Caco-2 (cell line): ENCODE measurements at places on chromosomes 12 and 14.

- H3K4me3 ChIP-seq: no peak overlapping the region
- no peaks in the 10 kb centered on the region for H3K36me3 ChIP-seq
- no peak for DNase-seq
- H3K27me3 ChIP-seq: no peaks in the 10 kb centered on the region
Observed at GRCh38 chr12:3543826-3544225, 52.8 kb downstream of the PRMT8 start.

- H3K36me3 ChIP-seq: no peaks in the 10 kb centered on the region
- H3K4me3 ChIP-seq: no peak overlapping the region
Observed at GRCh38 chr14:22483863-22484593, 105.0 kb downstream of the DAD1 start.

DNA sequence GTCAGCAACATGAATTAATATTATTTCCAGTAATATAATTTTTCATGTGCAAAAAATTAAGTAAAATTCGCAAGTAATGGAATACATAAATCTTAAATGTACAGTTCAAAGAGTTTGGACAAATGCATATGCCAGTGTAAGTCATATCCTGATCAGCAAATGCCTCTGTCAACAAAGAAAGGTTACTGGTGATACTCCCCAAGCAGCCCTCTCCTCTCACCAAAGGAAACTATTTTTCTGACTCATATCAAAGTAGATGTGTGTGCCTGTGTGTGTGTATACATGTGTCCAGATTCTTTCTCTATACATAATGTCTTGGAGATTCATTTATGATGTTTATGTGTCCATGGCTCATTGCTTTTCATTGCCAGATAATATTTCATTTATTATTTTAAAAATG lies 1035.0 kb downstream of the SLC16A7 start:
- no peaks in the 10 kb centered on the region for H3K4me1 ChIP-seq
- H3K27ac ChIP-seq: no peak overlapping the region
- no peak overlapping the region for H3K4me3 ChIP-seq
- no peaks in the 10 kb centered on the region for H3K27me3 ChIP-seq
- no peaks in the 10 kb centered on the region for H3K36me3 ChIP-seq

GRCh38 chr12:122980183-122981035 lies at the start of gene ARL6IP4:
Gene ARL6IP4, plus strand, starts transcription at chr12:122980681. Its CDS starts 459 bp downstream, at chr12:122981140.
- H3K36me3 ChIP-seq: no peaks in the 10 kb centered on the region
- DNase-seq: peak; percentile 69
- H3K4me1 ChIP-seq: peaks cover 12% of the 10 kb centered on the region; the same call in 1 of the 2 replicates
- H3K4me3 ChIP-seq: peak within 1 kb of the TSS; percentile 86
- peak within 1 kb of the TSS; percentile 86 for H3K27ac ChIP-seq

DNA sequence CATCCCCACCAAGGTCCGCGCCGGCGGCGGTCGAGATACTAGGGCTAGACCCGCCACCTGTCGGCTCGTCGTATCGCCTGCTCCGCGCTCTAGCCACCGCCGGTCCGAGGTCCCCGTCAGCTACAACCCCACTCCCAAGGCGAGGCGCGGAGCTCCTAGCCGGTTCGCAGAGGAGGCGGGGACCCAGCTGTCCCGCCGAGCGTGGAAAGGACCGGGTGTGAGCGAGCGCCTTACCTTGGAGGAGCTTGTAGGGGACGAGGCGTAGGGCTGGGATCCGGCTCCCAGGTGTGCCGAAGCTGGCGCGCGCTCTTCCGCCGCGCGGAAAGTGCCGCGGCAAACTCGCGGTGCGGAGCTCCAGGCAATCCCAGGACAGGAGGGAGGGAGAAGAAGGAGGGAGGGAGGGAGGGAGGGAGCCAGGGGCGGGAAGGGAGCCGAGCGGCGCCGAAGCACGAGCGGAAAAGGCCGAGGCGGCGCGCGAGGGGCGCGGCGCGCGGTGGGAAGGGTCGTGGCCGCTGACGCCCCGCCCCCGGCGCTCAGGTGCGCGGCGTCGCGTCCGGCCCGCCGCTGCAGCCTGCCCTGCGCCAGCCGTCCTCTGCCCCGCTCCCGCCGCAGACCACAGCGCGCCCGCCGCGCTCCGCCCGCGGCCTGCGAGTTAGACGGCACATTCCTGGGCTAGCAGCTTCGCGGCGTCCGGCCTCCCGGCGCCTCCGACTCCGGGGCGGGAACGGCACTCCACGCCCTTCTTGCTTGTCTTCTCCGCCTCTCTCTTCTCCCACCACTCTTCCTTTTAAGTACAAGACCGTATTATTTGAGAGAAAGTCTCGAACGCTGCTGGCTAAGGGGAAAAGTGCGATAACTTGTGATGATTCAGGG lies at the start of gene PAWR:
TSS of gene PAWR (minus strand) at position 327 of the 873 bp plus-strand sequence. CDS start 720 bp downstream, outside the sequence.
- H3K4me3 ChIP-seq: peak within 1 kb of the TSS; percentile 98
- H3K36me3 ChIP-seq: no peaks in the 10 kb centered on the region
- DNase-seq: peak; percentile 92
- H3K4me1 ChIP-seq: peaks cover 19% of the 10 kb centered on the region
